ENCODE measurements at places on chromosomes 1 and 21.

DNA sequence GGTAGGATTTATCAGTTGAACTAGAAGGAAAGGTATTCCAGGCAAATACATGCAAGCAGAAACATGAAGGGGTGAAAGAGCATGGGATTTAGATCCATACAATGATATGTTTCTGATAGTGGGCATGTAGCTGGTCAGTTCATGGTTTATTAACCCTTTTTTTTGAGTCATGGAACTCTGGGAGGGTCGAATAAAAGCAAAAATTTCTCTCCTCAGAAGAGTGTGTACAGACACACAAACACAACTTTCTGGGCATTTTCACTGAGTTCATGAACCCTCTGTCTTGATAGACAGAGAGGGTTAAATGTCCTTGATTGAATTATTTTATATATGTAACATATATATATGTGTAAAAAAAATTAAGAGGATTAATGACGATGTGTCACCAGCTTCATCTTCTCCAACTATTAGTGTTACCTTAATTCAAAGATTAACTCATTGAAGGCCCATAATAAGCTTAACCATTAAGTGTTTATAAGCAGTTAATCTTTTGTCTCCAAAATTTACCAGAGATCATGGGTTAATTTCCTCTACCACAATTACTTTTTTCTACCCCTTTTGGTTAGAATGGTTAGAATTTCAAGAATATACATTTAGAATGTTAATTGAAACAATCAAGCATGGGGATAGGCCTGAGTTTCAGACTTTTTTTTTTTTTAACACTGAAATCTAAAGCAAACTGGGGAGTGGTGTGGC is 4.6 kb downstream of the JUN start:
- no peak for DNase-seq

DNA sequence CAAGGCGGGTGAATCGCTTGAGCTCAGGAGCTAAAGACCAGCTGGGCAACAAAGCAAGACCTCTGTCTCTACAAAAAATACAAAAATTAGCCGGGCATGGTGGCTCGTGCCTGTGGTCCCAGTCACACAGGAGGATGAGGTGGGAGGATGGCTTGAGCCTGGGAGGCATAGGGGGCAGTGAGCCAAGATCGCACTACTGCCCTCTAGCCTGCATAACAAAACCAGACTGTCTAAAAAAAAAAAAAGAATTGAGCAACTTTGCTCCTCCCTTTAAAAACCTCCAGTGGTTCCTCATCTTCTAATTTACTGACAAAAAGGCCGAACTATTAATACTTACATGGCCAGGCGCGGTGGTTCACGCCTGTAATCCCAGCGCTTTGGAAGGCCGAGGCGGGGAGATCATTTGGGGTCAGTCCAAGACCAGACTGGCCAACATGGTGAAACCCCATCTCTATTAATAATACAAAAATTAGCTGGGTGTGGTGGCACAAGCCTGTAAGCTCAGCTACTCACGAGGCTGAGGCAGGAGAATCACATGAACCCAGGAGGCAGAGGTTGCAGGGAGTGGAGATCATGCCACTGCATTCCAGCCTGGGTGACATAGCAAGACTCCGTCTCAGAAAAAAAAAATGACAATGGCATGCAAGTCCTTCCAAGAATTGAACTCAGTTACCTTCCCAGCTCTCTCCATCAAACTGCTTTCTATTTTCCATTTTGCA is 4.4 kb downstream of the ACBD3 start:
- DNase-seq, result peak; percentile 10

DNA sequence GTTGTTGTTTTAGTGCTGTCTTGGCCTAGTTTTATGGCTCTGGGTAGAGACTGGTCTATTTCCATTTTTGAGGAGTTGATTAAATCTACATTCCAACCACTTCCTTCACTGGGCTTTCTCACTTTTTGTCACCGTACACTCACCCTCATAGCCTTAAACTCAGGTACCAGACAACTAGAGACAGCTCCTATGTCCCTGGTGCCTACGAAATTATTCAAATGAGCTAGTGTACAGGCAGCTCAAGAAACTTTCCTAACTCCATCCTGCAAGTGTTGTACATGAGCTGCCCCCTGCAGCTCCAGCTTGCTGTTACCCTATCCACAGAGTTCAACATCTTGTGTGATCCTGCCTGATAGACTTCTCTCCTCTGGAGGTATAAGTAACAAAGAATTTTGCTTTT is 704.8 kb upstream of the RGS18 start:
- DNase-seq, result no peak

DNA sequence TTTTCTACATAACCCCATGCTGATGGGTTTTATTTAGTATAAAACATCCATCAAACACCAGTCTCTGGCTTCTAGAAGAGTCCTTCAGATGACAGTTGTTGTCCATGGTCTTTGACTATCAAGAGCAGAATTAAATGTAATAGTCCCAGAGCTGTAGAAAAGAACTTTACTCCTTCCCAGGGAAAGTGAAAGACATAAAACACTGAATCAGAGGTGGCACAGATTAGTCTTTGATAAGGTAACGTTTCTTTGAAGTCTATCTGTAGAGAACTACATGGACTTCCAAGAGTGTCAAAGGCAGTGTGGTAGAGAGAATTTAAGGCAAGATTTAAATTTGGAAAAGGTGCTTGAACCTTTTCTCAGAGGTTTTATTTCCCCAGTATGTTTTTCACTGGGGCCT is 21.9 kb downstream of the SYNC start:
- no peak for DNase-seq
